ENCODE measurements at places on chromosomes 3 and 15. TPM values are rescaled to one million over a fixed set of nuclear protein-coding genes. Genes with fewer than 3 reads are reported as not detected.
A peak's percentile ranks its signal among the peaks of the same experiment; 100 is the strongest.

DNA sequence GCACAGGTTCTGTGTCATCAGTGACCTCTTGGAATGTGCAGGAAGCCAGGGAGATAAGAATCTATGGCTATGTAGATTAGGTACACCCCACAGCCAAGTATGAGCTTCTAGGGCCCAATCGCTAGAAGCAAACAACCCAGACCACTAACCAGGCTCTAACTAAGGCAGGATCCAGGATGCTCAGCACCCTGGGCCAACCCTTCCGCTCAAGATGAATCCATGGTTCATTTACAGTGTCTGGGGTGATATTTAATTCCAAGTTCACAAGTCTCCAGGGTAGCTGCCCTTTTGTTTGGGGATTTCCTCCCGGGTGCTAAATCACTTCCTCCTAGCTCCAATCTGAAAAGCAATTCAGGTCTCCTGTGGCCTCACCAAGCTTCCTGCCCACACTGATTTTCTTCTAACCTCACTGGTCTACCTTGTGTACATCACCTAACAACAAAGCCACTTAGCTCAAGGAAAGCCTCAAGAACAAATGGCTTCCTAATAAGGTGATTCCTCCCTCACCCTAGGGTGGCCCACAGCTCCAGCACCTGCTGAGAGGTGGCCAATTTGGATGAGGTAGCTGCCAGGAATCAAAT, 2.4 kb downstream of the EHD4 start:
- no peaks in the 10 kb centered on the region for H3K36me3 ChIP-seq
- peak; percentile 35 for DNase-seq
- H3K4me1 ChIP-seq: peaks cover 69% of the 10 kb centered on the region
- H3K4me3 ChIP-seq: peak overlapping the region; percentile 99

DNA sequence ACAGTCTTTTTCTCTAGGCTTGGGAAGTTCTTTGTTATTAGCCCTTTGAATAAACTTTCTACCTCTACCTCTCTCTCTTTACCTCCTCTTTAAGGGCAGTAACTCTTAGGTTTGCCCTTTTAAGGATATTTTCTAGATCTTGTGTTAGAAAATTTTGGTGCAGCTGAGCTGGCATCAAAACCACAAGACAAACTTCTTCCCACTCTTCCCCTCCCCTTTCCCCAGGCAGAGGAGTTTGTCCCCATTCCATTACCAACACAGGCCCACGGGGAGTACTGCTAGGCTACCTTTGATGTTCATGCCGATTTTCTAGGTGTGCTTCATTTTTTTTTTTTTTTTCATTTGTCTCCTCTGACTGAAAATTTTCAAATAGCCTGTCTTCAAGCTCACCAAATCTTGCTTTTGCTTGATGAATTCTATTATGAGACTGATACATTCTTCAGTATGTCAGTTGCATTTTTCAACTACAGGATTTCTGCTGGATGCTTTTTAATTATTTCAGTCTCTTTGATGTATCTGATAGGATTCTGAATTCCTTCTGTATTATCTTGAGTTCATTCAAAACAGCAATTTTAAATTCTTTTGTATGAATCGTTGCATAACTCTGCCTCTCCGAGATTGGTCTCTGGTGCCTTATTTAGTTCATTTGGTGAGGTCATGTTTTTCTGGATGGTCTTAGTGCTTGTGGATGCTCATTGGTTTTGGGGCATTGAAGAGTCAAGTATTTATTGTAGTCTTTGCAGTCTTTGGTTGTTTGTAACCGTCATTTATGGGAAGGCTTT, 112.0 kb downstream of the UBE2E2 start:
- no peaks in the 10 kb centered on the region for H3K4me1 ChIP-seq
- H3K36me3 ChIP-seq: no peaks in the 10 kb centered on the region
- H3K27ac ChIP-seq: no peak overlapping the region
- DNase-seq: no peak
- no peak overlapping the region for H3K4me3 ChIP-seq
- no peaks in the 10 kb centered on the region for H3K27me3 ChIP-seq

TEX55 gene
- not detected for total RNA-seq

GPR15 gene
- not detected for total RNA-seq

Data from suprapubic skin (tissue), 4 donors.